PC-3 (cell line): ENCODE measurements at places on chromosomes 4 and X. TPM values are rescaled to one million over a fixed set of nuclear protein-coding genes. Genes with fewer than 3 reads are reported as not detected.
A peak's percentile ranks its signal among the peaks of the same experiment; 100 is the strongest.

GRCh38 chr4:89835413-89835812 lies 1.5 kb downstream of the SNCA start:
- no peak for DNase-seq
- H3K27ac ChIP-seq = no peak overlapping the region
- peaks cover 80% of the 10 kb centered on the region for H3K27me3 ChIP-seq
- no peaks in the 10 kb centered on the region for H3K36me3 ChIP-seq
- no peaks in the 10 kb centered on the region for H3K4me1 ChIP-seq

PDGFC gene
- total RNA-seq = 16.8 and 23.0 TPM in 2 replicates

GRCh38 chr4:4269331-4269731 lies 20.6 kb downstream of the LYAR start:
- H3K4me3 ChIP-seq = no peak overlapping the region
- DNase-seq = no peak
- H3K27ac ChIP-seq = peak overlapping the region; percentile 18; the same call in 1 of the 2 replicates

DNA sequence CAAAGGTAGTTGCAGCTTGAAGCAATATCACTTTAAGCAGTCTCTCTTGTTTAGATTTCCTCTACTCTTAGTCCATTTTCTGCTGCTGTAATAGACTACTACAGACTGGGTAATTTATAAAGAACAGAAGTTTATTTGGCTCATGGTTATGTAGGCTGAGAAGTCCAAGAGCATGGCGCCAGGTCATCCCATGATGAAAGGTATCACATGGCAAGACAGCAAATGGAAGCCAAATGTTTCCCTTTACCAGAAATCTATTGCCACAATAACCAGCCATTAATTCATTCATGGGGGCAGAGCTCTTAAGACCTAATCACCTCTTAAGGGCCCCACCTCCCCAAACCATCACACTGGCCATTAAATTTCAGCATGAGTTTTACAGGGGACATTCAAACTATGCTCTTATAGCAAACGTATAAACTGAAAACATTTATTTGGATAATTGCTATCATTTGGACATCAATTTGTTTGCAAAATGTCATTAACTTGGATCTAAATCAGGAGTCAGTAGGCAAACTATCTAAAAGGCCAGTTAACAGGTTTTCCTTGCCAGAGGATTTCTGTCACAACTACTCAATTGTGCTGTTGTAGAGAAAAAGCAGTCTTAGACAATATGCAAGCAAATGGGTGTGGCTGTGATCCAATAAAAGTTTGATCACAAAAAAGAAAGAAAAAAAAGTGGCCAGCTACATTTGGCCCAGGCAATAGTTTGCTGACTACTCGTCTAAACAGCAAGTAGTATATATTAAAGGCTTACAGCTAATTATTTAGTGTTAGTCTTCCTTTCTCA lies 75.7 kb upstream of the GUCY1A1 start:
- H3K4me1 ChIP-seq = no peaks in the 10 kb centered on the region
- no peak overlapping the region for H3K4me3 ChIP-seq
- H3K27ac ChIP-seq = no peak overlapping the region
- no peaks in the 10 kb centered on the region for H3K36me3 ChIP-seq
- no peak for DNase-seq

- no peaks in the 10 kb centered on the region for H3K27me3 ChIP-seq
- no peaks in the 10 kb centered on the region for H3K36me3 ChIP-seq
- no peak overlapping the region for H3K27ac ChIP-seq
- DNase-seq = peak; percentile 60
- H3K4me3 ChIP-seq = peak overlapping the region; percentile 88
- H3K4me1 ChIP-seq = 0 out of 2 replicates have a peak, but pooled peaks cover 8% of the 10 kb centered on the region
These were observed 2.3 kb downstream of the LRBA start for GRCh38 chr4:151012820-151013219.

DNA sequence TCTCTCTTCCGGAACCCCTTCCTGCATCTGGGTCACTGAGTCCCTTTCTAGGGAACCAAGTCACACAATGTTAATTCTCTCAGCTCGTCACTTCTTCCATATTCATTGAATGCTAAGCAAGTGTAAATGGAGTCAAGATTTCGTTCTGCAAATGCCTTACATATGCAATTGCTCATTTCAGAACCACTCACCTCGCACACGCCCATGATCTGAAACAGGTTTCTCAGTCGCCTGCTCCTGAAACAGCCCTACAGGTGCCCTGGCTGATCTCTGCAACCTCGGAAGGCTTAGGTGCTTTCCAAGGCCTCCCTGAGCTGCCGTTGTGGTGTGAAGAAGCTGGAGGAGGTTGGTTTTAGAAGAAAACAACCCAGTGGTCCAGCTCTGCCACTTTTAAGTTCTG lies 100.8 kb upstream of the MSX1 start:
- peaks cover 14% of the 10 kb centered on the region for H3K4me1 ChIP-seq
- H3K27me3 ChIP-seq = no peaks in the 10 kb centered on the region
- no peak for DNase-seq
- H3K4me3 ChIP-seq = no peak overlapping the region
- H3K27ac ChIP-seq = no peak overlapping the region
- no peaks in the 10 kb centered on the region for H3K36me3 ChIP-seq

DNA sequence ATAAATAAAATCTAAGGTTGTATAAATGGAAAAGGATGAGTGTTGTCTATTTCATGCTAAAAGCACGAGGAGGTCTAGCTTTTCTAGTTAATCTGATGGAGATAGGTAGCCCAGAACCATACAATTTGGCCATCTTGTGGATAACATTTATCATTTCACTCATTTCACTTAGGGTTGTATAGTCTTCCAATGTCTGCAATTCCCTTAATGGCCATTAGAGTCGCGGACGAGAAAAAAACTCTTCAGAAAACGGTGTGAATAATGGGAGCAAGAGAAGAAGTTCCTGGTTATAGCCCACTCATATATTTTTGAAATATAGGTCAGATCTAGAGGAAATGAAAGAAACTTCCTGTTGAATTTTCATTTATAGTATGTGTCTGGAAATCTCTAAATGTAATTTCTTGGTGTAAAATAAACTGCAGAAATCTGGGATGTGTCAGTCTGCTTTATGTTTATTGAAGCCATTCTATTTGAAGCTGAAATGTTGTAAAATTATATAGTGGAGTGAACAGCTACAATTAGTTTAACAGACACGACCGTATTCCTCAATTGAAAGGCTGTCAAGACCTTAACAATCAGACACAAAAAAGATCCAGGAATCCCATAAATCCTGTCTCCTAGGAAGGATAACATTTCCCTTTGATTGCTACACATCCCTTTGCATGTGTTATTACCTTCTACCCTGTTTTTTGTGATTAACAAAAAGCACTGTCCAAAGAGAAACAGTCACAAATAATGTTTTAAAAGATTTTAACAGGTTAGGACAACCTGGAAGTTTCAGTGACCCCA lies 47.7 kb upstream of the MGST2 start:
- H3K4me3 ChIP-seq = no peak overlapping the region
- DNase-seq = peak; percentile 48
- H3K36me3 ChIP-seq = no peaks in the 10 kb centered on the region
- no peaks in the 10 kb centered on the region for H3K27me3 ChIP-seq
- H3K27ac ChIP-seq = no peak overlapping the region

- no peaks in the 10 kb centered on the region for H3K27me3 ChIP-seq
- H3K4me1 ChIP-seq = peaks cover 34% of the 10 kb centered on the region
- H3K27ac ChIP-seq = peak overlapping the region; percentile 96
- H3K36me3 ChIP-seq = no peaks in the 10 kb centered on the region
- DNase-seq = peak; percentile 83
These were observed 217.0 kb downstream of the BMPR1B start for GRCh38 chr4:94974773-94975172.

- H3K27me3 ChIP-seq = no peaks in the 10 kb centered on the region
- DNase-seq = peak; percentile 3
- H3K4me1 ChIP-seq = peaks cover 13% of the 10 kb centered on the region
- no peaks in the 10 kb centered on the region for H3K36me3 ChIP-seq
- peak overlapping the region; percentile 77 for H3K4me3 ChIP-seq
These were observed 2.2 kb downstream of the FUNDC2 start for GRCh38 chrX:155028877-155029291.

CXCL13 gene
- not detected in 2 replicates for total RNA-seq

DNA sequence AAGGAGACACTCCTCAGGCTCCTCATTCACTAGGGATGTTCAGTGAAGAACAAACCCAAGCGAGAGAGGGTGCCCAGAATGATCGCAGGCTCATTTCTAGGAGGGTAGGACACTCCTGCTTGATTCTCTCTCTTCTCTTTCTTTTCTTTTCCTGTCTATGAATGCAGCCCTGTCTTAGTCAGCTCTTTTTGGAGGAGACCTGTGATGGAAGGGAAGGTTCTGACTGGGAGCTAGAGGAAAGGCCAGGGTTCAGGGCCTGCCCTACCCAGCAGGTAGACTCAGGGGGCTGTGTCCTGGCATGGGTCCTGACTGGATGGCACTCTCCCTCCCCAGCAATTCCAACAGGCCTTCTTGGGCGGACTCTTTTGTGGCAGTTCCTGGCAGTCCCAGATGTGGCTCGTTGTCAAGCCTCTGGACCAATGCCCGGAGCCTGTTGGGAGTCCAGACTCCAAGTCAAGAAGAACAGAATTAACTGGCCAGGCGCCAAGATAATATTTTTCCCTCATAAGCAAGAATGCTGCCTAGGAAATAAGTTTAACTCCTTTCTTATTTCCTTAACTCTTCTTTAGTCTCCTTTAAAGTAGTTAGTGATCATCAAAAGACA lies 139.4 kb upstream of the SCML1 start:
- DNase-seq = no peak
- peaks cover 23% of the 10 kb centered on the region for H3K4me1 ChIP-seq
- no peaks in the 10 kb centered on the region for H3K27me3 ChIP-seq
- no peaks in the 10 kb centered on the region for H3K36me3 ChIP-seq
- H3K27ac ChIP-seq = no peak overlapping the region
- no peak overlapping the region for H3K4me3 ChIP-seq

DNA sequence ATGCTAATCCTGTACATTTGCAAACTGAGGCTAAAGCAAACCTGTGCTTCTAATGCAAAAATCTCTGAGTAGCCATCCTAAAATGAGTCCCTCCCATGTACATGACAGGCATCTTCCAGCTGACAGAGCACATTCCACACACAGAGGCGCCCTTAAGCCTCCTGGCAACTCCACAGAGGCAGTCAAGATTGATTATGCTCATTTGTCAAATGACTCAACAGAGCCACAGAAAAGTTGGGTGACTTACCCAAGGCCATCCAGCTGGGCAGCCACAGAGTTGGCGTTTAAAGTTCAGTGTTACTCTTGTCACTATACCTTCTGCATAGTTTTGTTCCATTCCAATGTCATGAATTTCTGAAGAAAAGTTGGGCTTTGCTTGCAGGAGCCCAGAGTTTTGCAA lies 394.6 kb upstream of the FGF13 start:
- H3K4me1 ChIP-seq = 0 out of 2 replicates have a peak, but pooled peaks cover 9% of the 10 kb centered on the region
- H3K4me3 ChIP-seq = no peak overlapping the region
- DNase-seq = peak; percentile 63
- no peaks in the 10 kb centered on the region for H3K36me3 ChIP-seq

FAM114A1 gene
- total RNA-seq = 21.5 and 25.0 TPM in 2 replicates

S100P gene
- total RNA-seq = 51.0 and 59.8 TPM in 2 replicates

- DNase-seq = peak; percentile 22
- H3K27me3 ChIP-seq = peaks cover 38% of the 10 kb centered on the region
- H3K36me3 ChIP-seq = no peaks in the 10 kb centered on the region
- no peak within 1 kb of the TSS for H3K27ac ChIP-seq
- no peaks in the 10 kb centered on the region for H3K4me1 ChIP-seq
These were observed at the start of gene HHIP for GRCh38 chr4:144645631-144646522. HHIP (plus strand) TSS chr4:144646156; CDS start chr4:144646676, 520 bp downstream.

NUDT11 gene
- 2.4 and 2.8 TPM in 2 replicates for total RNA-seq

TEC gene
- total RNA-seq = 3.9 and 10.4 TPM in 2 replicates

PABPC1L2A gene
- total RNA-seq = not detected in 2 replicates

CASK gene
- 21.4 and 24.8 TPM in 2 replicates for total RNA-seq

KIAA1210 gene
- total RNA-seq = 0.07 and 0.12 TPM in 2 replicates

- no peak overlapping the region; the same call in 1 of the 2 replicates for H3K27ac ChIP-seq
- no peak overlapping the region for H3K4me3 ChIP-seq
- H3K36me3 ChIP-seq = no peaks in the 10 kb centered on the region
These were observed 214.2 kb downstream of the RELL1 start for GRCh38 chr4:37471971-37472370.

IL2 gene
- total RNA-seq = not detected in 2 replicates

- H3K27me3 ChIP-seq = no peaks in the 10 kb centered on the region
- DNase-seq = peak; percentile 2
- H3K4me1 ChIP-seq = no peaks in the 10 kb centered on the region; the same call in 1 of the 2 replicates
- H3K36me3 ChIP-seq = no peaks in the 10 kb centered on the region
- no peak overlapping the region for H3K4me3 ChIP-seq
- H3K27ac ChIP-seq = no peak overlapping the region
These were observed 59.3 kb downstream of the RWDD4 start for GRCh38 chr4:183599690-183600089.

DNA sequence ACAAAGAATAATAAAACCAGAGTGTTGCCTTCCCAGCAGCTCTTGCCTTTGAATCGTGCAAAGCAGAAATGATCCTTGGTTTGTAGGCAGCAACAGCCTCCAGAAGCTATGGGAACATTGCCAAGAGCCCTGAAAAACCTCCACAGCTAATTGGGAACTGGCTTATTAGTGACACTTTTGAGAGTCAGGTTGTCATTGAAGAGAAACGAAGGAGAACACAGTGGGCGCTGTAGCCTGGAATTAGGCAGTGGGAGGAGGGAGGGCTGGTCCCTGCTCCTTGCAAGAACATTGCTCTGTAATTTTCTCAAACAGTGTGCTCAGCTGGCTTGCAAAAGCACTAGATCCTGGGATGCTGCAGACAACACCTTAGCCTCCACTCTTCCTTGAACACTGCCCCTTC lies 331.5 kb upstream of the EMCN start:
- H3K4me1 ChIP-seq = no peaks in the 10 kb centered on the region
- H3K36me3 ChIP-seq = no peaks in the 10 kb centered on the region
- H3K27ac ChIP-seq = no peak overlapping the region
- H3K4me3 ChIP-seq = no peak overlapping the region

DNA sequence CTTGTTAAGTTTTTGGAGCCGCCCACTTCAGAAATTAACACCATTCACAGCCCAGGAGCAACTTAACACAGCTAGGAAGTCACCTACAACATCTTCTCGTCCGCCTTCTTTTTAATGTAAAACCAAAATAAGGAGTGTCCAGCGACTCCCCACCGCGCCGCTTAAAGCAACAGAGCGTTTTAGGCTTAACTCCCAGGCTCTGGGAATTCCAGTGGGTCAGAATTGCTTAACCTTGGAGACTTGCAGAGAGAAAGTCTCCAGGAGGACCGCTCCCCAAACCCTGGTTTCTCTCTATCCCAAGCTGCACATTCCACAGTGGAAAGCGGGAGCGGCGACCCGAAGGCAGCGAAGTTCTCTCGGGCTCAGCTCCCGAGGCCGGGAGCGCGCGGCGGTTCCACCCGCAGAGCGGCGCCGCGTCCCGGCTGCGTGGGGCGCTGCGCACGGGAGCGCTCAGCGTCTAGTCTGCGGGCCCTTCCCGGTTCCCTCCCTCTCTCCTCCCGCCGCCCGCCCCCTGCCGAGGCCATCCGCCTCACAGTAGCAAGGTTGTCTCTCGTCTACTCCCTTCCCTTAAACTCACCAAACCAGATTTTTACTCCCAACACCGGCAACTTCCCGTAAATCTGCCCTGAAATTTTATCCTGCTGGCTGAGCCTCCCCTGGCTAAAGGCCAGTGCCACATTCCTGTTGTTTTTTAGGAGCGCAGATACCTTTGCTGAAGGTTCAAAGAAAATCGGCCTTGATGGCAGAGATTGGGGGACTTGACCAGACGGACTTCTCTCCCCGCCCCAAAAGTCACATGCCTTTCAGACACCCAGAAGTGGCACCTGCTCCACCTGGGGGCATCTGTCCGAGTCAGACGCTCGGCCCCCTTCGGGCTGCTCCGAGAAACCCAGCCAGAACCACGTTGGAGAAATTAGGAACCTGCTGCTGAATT lies at the start of gene RBM47:
Gene RBM47, minus strand, starts transcription at position 464 of the 934 bp plus-strand sequence. CDS start 190,971 bp downstream, outside the sequence.
- H3K4me3 ChIP-seq = peak within 1 kb of the TSS; percentile 87
- DNase-seq = peak; percentile 86
- no peaks in the 10 kb centered on the region for H3K27me3 ChIP-seq

GRCh38 chr4:153497091-153497531 lies 31.0 kb downstream of the TMEM131L start:
- peak; percentile 64 for DNase-seq
- no peaks in the 10 kb centered on the region for H3K27me3 ChIP-seq
- peak overlapping the region; percentile 51 for H3K27ac ChIP-seq
- H3K4me1 ChIP-seq = peaks cover 34% of the 10 kb centered on the region
- H3K36me3 ChIP-seq = no peaks in the 10 kb centered on the region
- H3K4me3 ChIP-seq = no peak overlapping the region
